ENCODE measurements at places on chromosomes 13 and 19. TPM values are rescaled to one million over a fixed set of nuclear protein-coding genes. Genes with fewer than 3 reads are reported as not detected.

Gene GAPDHS
- total RNA-seq = not detected

Gene DCLK1
- total RNA-seq = 10.0 TPM

Gene ACER1
- not detected for total RNA-seq

Gene PRSS57
- total RNA-seq = not detected

Gene EFNA2
- not detected for total RNA-seq

Gene PPAN
- 35.4 TPM for total RNA-seq

Gene DACH1
- total RNA-seq = 1.0 TPM

Gene BCL3
- 8.3 TPM for total RNA-seq

Gene ZNF566
- 7.0 TPM for total RNA-seq

Gene COX7A1
- total RNA-seq = 421 TPM

Gene GPR42
- not detected for total RNA-seq

Gene TNNI3
- total RNA-seq = 1.6 TPM

Gene ZNF8
- 1.00 TPM for total RNA-seq

Gene MAST3
- 0.66 TPM for total RNA-seq

- DNase-seq = no peak
These were observed 22.6 kb downstream of the CARS2 start for GRCh38 chr13:110683203-110683883.

- DNase-seq = no peak
These were observed 21.4 kb downstream of the CARS2 start for GRCh38 chr13:110684388-110685056.

- no peak for DNase-seq
These were observed 59.0 kb upstream of the ZNF726 start for GRCh38 chr19:23855676-23856075.

DNA sequence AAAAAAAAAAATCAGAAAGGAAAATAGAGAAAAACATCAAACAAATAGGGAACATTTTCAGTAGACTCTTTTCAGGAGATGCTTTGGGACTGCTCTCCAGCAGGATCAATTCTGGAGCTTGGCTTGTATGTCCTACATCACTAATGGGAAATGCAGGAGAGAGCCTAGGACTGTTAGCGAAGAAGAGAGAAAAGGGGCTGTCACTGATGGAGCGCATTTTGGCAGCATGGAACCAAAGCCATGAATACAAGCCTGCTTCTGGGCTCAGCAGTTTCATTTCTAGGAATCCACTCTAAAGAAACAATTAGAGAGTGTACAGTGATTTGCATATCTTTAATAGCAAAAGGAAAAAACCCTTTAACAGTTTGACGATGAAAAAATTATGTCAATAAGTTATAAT is 203.9 kb downstream of the NUFIP1 start:
- DNase-seq = no peak

DNA sequence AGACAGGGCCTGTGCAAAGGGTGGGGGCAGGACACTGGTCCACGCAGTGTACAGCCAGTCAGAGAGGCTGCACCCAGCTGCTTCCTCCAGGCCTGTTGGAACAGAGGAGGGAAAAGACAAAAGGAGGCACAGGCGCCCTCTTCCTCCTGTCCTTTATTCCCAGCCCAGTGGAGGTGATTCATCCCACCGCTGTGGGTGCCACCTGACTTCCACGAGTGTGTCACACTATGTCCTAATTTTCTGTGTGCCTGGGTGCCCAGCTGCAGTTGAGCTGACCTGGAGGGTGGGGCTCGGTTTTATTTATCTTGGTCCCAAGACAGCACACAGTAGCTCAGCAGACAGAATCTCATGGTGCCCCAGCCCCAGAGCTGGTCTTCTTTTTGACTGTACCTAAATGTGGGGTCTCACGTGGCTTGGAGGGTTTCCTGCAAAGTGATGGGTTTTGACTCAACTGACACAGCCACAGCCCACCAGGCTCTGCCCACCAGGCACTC is 9.0 kb downstream of the EPS15L1 start:
- DNase-seq = peak; percentile 94

GRCh38 chr13:99267927-99268326 is 9.7 kb upstream of the GPR18 start:
- DNase-seq = no peak

- DNase-seq = no peak
These were observed 511 bp downstream of the WDR88 start for GRCh38 chr19:33132425-33132824.

DNA sequence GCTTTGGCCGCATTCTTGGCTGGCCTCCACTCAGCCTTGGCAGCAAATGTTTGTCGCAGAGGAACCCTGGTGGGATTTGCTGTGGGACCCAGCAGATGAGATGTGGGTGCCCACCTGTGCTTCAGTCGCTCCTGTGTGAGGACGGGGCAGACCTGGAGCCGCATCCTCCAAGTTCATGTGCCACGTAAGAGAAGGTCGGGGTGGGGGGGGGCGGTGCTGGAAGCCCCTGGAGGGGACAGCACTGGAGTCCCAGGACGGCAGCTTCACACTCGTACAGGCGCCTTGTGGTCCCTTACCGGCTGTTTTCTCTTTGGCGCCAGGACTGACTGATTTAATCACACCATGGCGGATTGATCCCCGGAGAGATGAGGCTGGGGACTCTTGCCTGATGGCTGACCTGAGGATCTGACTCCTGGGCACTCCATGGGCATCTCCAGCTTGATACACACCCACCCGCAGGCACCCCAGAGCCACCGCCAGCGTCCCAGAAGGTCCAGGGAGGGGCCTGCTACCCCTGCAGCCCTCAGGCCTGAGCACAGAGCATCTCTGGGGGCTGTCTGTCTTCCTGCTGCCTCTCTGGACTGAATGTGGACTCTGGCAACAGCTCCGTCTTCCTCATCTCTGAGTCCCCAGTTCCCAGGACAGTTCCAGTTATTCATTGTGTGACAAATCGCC is 10.0 kb upstream of the GRTP1 start:
- DNase-seq = no peak

DNA sequence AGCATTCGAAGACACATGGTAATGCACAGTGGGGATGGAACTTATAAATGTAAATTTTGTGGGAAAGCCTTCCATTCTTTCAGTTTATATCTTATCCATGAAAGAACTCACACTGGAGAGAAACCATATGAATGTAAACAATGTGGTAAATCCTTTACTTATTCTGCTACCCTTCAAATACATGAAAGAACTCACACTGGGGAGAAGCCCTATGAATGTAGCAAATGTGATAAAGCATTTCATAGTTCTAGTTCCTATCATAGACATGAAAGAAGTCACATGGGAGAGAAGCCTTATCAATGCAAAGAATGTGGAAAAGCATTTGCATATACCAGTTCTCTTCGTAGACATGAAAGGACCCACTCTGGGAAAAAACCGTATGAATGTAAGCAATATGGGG is 16.2 kb upstream of the ZNF763 start:
- no peak for DNase-seq

DNA sequence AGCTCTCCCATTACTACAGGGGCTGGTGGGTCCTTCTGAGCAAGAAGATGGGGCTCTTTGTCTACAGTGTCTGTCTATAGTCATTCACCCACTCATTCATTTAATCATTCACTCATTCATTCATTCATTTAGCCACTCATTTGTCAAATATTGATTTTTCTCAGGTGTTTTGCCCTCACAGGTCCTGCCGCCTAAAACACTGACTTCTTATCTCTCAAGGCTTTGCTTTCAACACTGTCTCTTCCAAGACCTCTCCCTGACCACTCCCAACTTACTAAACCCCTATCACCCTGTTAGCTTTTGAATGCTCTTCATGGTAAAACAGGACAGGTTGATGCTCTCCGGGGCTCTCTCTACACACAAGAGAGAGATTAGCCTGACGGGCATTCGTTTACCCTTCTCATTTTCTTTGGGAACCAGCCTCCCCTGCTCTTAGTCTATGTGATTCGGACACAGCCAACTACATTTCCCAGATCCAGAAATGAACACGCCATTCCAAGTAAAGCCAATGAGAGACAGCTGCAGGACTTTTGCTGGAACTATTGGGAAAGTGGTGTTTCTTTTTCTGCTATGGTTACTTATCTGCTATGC is 22.7 kb downstream of the FAM187B start:
- DNase-seq = no peak

GRCh38 chr13:33014291-33014690 is 1.9 kb upstream of the KL start:
- DNase-seq = no peak

DNA sequence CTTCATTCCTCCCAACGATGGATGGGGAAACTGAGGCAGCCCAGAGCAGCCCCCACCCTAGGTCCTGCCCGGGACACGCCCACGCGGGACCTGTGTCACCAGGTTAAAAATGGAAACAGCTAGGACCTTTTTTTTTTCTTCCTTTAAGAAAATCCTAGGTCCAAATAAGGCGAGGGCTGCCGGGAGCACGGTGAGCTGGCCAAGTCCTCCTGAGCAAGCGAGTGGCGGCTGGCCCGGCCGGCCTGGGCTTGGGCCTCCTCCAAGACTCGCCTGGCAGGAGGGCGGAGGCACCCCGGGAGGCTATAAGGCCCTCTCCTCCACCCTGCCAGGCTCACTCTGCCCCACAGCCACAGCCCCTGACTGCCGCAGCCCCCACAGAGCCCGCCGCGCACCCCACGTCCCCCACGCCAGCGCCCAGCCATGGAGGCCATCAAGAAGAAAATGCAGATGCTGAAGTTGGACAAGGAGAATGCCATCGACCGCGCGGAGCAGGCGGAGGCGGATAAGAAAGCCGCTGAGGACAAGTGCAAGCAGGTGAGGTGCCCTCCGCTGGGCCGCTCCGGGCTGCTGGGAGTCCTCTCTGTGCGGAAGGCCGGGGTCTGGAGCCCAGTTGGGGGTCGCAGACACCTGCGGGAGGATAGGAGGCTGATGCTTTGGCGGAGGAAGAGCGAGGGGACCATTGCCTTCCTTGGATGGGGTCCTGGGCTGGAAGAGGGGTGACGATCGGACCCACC is 8.9 kb upstream of the TPM4 start:
- no peak for DNase-seq

GRCh38 chr13:94561126-94561525 is 34.8 kb downstream of the TGDS start:
- no peak for DNase-seq

DNA sequence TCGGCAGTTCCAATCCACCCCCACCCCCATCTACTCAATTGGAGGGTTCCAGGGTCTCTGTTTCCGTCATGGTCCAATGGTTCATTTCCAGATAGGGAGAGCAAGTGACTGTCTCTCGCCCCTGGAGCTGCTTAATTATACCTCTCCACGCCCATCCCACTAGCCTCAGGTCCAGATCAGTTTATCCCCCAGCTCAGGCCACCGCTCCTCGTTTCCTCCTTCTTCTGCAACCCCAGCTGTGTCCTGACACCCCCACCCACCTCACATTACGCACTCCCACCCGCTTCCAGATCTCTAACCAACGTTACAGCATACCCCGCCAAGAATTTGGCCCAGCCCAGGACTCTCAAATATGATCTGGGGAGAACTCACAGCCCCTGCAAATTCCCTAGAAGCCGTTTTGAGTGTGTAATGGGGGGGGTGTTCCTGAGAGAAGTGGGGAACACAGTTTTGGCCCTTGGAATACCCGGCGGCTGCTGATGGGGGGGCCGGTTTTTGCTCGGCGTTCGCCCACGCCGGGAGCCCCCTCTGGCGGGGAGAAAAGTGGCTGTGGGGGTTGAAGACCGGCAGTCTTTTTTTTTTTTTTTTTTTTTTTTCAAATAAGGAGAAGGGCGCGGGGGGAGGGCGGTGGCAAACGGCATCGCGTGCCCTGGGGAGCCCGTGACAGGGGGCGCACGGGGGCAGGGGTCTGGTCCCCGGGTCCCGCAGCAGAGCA is 1.7 kb upstream of the PDE4A start:
- no peak for DNase-seq

GRCh38 chr13:32354040-32354439 is 38.7 kb downstream of the BRCA2 start:
- no peak for DNase-seq
